HFFc6 (cell line): ENCODE measurements at places on chromosomes 13 and 19. TPM values are rescaled to one million over a fixed set of nuclear protein-coding genes. Genes with fewer than 3 reads are reported as not detected.
A peak's percentile ranks its signal among the peaks of the same experiment; 100 is the strongest.

DNA sequence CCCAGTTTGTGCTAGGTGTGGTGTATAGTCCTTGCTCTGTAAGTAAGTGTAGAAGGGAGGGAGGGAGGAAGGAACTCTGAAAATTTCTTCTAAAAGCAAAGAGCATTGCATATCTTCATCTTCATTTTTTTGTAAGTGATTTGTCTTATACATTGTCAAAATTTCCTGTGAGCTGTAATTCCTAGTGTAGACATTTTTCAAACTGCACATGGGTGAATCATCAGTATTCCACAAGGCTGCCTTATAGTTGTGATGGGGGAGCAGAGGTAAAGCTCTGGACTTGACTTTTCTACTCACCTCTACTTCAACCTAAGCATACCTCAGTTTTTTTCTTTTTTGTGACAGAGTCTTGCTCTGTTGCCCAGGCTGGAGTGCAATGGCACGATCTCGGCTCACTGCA, 86.9 kb downstream of the CDK8 start:
- peak overlapping the region; percentile 49; the same call in 1 of the 2 replicates for H3K27ac ChIP-seq
- no peaks in the 10 kb centered on the region for H3K36me3 ChIP-seq
- H3K27me3 ChIP-seq: no peaks in the 10 kb centered on the region
- DNase-seq: peak; percentile 8
- no peak overlapping the region for H3K4me3 ChIP-seq

DNA sequence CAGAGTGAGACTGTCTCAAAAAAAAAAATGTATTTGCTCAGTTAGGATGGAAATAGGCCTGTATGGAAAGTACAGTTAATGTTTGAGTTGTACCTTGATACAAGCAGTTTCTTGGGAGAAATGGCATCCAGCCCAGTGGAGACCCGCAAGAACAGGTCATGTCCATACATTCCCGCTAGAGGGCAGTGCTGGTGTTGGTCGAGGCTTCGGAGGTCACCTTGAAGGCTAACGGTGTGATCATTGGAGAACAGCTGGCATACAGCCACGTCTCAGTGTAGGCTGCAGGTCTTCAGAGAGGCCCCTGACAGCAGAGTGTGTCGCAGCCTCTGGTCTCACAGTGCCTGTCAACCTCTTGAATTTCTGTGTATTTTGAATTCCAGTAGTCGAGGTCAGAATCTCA, 7.5 kb downstream of the ZNF610 start:
- no peak overlapping the region for H3K27ac ChIP-seq
- DNase-seq: no peak
- no peaks in the 10 kb centered on the region for H3K4me1 ChIP-seq
- no peak overlapping the region for H3K4me3 ChIP-seq
- H3K27me3 ChIP-seq: no peaks in the 10 kb centered on the region; the same call in 1 of the 2 replicates

- no peaks in the 10 kb centered on the region for H3K4me1 ChIP-seq
- H3K27me3 ChIP-seq: peaks cover 17% of the 10 kb centered on the region
- no peaks in the 10 kb centered on the region; the same call in 1 of the 2 replicates for H3K36me3 ChIP-seq
- H3K27ac ChIP-seq: no peak overlapping the region
Measured at GRCh38 chr13:112643759-112644459, 45.9 kb upstream of the ATP11A start.

GRCh38 chr13:70755456-70755855, 647.2 kb upstream of the KLHL1 start:
- no peak overlapping the region for H3K27ac ChIP-seq
- H3K4me1 ChIP-seq: no peaks in the 10 kb centered on the region
- H3K36me3 ChIP-seq: no peaks in the 10 kb centered on the region
- no peaks in the 10 kb centered on the region for H3K27me3 ChIP-seq

- no peaks in the 10 kb centered on the region; the same call in 1 of the 2 replicates for H3K4me1 ChIP-seq
- DNase-seq: peak; percentile 80
- H3K4me3 ChIP-seq: peak overlapping the region; percentile 91
- H3K27me3 ChIP-seq: peaks cover 2% of the 10 kb centered on the region
- H3K27ac ChIP-seq: peak overlapping the region; percentile 98
Measured at GRCh38 chr19:56477429-56478338, 539 bp upstream of the ZNF667 start.

- H3K27me3 ChIP-seq: peaks cover 1% of the 10 kb centered on the region; the same call in 1 of the 2 replicates
- H3K4me3 ChIP-seq: no peak overlapping the region
- no peaks in the 10 kb centered on the region for H3K36me3 ChIP-seq
- no peak overlapping the region for H3K27ac ChIP-seq
- no peak for DNase-seq
- H3K4me1 ChIP-seq: no peaks in the 10 kb centered on the region
Measured at GRCh38 chr13:64066711-64067110, 2651.1 kb upstream of the PCDH20 start.

DNA sequence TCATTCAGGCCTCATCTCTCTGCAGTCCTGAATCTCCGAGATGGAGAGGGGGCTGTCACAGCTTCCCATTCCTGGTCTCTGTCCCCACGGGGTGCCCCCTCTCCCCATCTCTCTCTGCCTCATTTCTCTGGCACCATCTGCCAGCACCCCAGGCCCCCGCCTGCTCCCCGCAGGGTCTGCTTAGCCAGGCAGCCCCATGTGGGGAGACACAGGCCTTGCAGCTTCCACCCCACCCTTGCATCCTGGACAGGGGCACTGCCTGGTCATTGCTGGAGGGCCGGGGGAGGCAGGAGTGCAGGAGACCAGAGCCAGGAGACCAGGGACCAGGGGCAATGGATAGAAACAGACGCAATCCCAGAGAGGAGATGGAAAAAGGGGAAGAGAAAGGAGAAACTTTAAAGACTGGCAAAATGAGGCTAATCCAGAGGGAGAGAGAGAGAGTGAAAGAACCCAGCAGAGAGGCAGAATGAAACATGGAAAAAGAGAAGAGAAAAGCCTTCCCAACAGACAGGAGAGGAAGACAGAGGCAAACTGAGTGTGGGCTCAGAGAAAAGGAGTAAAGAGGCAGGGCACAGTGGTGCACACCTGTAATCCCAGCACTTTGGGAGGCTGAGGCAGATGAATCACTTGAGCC, 8.8 kb upstream of the GIPR start:
- H3K27ac ChIP-seq: no peak overlapping the region
- peaks cover 22% of the 10 kb centered on the region for H3K27me3 ChIP-seq
- no peak for DNase-seq
- H3K4me1 ChIP-seq: peaks cover under 1% of the 10 kb centered on the region; the same call in 1 of the 2 replicates

KLK4 gene
- total RNA-seq: not detected in 2 replicates

C1QTNF9 gene
- not detected in 3 replicates for total RNA-seq

AXL gene
- total RNA-seq: 400 and 456 TPM in 2 replicates

SPRED3 gene
- total RNA-seq: 13.7 and 15.3 TPM in 2 replicates
